ENCODE measurements at places on chromosomes 4 and X.

DNA sequence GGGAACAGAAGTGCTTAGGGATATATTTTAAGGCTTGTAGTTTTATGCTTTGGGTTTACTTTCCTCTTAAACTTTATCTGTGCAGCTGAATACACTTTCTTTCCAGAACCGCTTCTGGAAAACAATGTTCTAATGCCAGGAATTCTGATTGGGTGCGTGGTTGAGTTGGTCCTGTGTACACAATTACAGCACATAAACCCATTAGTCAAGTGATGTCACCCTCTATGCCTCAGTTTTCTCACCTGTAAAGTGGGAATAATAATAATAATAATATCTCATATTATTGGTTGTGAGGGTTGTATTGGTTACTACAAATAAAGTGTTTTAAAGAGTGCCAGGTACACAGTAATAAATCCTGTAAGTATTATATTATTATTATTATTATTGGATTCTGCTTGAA, 129.2 kb downstream of the MID1IP1 start:
- DNase-seq = no peak

DNA sequence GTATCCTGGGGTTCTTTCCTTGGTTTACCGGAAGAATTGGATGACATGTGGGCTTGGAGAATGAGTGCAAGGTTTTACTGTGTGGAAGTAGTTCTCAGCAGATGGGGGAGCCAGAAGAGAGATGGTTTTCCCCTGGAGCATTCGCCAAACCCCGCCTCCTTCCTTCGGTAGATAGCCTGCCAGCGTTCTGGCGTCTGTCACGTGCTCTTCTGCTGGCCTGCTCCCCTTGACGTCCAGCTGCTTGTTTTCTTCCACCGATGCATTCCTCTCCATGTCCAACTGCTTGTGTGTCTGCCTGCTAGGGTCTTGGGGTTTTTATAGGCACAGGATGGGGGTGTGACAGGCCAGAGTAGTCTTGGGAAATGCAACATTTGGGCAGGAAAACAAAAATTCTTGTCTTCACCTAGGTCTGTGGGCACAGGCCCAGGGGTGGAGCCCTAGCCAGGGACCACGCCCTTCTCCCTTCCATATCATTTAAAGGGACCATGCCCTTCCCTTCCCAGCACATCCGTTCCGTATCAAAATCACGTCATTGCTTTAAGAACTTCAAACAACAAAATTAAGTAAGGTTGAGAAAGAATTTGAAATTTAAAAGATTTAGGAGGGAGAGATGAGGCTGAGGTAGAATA, 538.7 kb upstream of the SMIM31 start:
- no peak for DNase-seq

- no peak for DNase-seq
These were observed 57.1 kb upstream of the NKX1-1 start for GRCh38 chr4:1463088-1463926.

DNA sequence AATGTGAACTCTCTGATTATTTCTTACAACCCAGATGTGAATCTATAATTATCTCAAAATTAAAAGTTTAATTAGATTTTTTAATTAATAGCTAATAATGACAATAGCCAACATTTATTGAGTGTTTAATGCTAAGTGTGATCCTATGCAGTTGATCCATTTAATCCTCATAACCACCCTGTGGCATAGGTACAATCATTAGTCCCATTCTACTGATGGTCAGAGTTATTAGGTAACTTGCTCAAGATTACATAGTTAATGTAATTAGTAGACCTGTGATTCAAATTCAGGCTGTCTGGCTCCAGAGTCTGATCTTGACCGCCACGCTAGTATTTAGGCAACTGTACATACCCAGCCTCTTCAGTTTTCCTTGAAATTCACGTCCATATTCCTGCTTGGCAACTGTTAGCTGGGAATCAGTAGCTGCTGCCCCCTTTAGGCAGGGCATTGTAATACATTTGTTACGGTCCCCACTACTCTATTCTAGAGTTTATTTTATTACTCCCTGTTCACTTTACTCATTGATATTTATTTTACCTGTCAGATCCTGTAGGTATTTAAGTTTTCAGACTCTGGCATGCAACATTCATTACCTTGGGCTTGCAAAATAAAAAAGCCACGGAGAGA, 20.6 kb upstream of the TEC start:
- DNase-seq = no peak

- DNase-seq = no peak
These were observed 130.5 kb downstream of the CPEB2 start for GRCh38 chr4:15132739-15133138.

DNA sequence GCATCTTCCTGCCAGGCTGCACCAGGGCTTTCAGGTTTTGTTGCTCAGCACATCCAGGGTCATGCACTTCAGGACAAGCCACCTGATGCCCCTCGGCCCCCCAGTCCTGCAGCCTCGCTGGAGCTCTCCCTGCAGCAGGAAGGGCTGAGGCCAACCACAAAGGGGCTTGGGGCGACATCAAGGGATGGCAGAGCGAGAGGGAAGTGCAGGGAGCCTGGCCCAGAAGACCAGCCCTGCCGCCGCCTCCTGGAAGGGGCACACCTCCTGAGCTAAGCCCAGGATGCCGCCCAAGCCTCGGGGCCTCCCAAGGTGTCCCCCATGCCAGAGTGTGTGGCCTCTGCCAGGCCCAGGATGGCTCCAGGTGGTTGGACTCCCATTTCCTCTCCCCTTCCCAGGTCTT, 37.1 kb downstream of the TRMT44 start:
- no peak for DNase-seq

DNA sequence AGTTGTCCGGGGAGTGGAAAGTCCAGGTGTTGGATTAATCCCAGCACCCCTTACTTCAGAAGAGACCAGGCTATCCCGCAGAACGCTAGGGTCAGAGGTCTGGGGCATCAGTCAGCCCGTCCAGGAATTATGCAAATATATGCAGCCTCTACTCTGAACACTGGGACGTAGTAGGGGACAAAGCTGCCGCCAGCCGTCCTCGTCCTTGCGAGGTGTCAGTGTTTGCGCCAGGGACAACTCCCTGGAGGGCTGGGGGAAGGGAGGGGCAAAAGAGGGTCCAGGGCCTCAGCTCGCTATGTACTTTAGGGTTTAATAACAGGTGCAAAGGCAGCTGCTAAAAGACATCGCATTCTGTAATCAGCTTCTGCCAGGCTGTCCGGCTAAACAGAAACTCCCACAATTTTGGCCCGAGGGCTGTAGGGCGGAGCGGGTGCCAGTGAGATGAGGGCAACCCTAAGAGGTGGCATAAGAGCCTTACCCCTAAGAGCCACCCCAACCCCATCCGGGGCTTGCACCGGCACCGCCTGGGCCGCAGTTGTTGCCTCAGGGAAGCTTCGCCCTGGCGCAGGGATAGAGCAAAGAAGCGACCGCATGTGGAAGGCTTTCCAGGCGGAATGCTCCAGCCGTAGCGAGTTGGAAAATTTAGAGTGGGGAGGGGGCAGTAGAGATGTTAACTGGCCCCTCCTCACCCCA, 8.4 kb downstream of the HAND2 start:
- no peak for DNase-seq

- no peak for DNase-seq
These were observed 54.8 kb downstream of the C4orf51 start for GRCh38 chr4:145734576-145735346.

DNA sequence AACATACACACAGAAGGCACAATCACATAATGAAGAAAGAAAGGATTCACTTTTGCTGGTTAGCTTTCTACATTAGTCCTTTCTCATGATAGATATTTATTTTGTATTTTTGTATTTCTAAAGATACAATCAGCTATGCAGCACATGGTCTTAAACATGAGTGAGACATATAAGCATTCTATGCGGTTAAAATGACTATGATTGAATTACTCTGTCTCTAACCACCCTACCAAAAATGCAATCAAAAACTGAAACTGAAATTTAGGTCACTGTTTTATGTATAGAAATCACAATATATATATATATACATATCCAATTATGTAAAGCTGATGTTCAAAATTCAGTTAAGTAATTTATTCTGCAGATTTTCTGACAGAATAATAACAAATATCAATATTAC, 21.9 kb downstream of the CXXC4 start:
- no peak for DNase-seq

DNA sequence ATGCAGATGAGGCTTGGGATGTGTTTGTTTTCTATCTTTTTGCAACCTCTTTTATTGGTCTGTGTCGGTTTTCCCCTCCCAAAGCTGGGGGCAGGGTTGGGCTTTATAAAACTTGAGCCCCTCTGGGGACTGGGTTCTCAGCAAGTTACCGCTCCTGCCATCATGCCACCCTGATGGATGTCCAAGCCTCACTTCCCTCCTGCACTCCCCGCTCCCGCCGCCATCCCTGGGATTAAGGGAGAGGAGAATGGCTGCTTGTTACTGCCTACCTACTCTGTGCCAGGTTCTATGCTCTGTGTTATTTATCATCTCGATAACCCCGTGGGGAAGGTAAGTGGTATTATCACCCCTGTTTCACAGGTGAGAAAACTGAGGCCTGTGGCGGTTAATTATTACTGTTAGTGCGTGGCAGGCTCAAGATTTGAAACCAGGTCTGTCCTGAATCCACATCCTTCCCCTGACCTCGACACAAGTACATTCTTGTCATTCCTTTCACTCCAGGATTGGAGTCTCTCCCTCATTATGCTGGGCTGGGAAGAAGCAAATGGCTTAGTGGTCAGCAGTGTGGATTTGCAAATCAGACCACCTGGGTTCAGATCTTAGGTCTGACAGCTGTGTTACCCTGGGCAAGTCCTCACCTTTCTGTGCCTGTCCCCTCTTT, 4.5 kb downstream of the UBA1 start:
- no peak for DNase-seq

GRCh38 chr4:21885770-21886169, 62.8 kb downstream of the KCNIP4 start:
- DNase-seq = no peak

- DNase-seq = no peak
These were observed 133.4 kb downstream of the RASL11B start for GRCh38 chr4:52995360-52996030.

GRCh38 chrX:98412058-98412457, 1528.3 kb downstream of the RPA4 start:
- DNase-seq = no peak

DNA sequence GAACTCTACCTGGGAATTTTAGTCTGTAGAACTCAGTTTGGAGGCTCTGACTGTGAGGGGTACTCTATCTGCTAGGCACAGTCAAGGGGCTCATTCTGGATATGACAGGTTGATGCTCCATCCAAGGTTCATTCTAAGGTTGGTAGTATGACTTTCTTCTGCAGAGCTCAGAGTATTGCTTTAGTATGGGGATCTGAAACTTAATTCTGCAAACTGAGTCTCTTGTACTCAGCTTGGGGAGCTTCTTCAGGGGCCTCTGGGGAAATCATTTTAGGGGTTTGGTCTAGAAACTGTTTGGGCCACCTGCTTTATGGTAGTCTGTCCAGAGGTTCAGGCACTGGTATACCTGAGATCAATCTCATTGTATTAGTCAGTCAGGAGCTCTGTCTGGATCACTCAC, 9.7 kb upstream of the TSR2 start:
- no peak for DNase-seq

DNA sequence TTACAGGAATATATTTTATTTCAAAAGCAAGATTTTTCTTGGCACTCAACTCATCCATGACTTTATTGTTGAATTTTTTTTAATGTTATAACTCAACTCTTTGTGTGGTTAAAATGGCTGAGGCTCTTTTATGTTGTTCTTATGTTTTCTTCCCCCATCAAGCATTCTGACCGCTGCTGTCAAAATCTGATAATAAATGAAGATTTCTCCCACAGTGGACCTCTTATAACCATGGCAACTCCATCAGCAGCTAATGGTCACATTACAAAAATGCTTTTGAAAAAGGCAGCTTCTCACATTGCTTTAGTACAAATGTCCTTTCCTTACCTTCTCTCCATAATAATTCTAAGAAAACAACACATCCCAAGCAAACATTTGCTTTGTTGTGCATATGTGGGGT, 96.0 kb upstream of the ATOH1 start:
- DNase-seq = no peak

DNA sequence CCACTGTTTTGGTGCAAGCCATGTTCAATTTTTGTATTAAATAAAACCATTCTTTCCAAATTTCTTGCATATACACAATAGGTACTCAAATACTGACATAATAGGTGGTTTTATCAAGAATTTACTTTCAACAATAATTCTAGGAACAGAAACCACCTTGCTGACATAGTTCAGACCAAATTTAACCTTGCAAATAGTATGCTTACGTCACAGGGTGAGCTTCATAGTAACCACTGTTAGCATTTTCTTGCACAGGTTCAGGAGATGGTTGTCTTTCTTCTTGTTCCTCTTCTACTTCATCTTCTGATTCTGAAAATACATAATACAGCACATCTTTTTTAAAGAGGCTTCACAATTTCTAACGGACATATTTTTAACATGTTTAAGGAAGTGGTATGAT, 17.6 kb downstream of the G3BP2 start:
- peak; percentile 24 for DNase-seq

DNA sequence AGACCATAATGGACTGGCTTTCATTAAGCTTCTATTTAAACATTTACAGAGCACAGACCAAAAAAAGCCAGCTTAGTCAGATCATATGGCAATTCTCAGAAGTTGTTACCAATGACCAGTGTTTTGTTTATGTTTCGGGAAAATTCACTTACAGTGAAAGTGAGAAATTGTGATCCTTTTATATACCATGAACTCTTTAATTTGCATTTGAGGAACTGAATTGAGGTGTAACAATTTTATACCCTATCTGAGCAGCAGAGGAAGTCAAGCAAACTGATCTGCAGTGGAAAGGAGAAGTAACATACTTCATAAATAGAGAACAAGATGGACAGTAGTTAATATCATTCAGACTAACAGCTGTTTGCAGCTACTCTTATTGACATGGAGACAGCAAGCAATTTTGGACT, 97.1 kb downstream of the TMA16 start:
- DNase-seq = no peak

GRCh38 chr4:95290702-95291101, 258.1 kb downstream of the UNC5C start:
- no peak for DNase-seq

DNA sequence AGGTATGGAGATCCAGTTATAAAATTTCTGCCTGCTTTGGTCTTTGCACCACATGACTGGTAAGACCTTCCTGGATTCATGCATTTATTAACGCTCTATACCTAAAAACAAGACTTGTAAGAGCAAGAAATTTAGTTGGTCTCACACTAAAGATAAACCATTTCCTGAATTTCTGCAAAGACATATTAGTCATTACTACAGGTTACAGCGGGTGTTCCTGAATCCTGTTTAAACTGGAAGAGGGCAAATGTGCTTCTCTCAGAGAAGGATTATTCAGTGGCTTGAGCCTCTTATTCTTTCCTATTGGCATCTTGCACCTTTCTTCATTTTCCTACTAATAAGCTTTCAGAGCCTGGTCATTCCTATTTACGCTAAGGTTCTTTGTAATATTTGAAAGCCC, 397.6 kb upstream of the TENM3 start:
- no peak for DNase-seq

- DNase-seq = no peak
These were observed 313.7 kb downstream of the ARHGAP24 start for GRCh38 chr4:85788604-85789003.

DNA sequence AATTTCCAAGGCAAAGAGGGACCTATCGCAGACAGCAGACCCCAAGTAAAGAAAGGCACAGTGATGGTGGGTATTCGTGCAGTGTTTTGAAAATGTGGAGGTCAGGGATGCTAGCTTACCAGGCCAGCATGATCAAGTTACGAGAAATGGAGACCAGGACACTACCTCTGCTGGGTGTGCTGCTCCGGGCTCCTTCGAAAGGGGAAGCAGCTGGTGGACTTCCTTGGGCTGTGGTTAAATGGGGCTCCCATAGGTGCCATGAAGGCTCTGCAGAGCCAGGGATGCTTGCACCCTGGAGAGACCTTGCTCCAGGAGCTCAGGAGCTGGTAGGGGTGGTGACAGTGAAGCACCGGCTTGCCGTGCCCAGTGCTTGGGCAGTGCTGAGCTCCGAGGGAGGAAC, 68.8 kb downstream of the TBL1X start:
- no peak for DNase-seq

All from activated T-helper 1 cell treated with anti-CD3 and anti-CD28 coated beads, Interleukin-12 subunit alpha, Interleukin-12 subunit beta, Interleukin-2, Interleukin-4 antibody, amounts not matched to agents 30 ng/mL and 10 ng/mL and 1 ng/mL, durations not matched to agents 14 hours and 24 hours and 36 hours (primary cell).